ENCODE measurements at places on chromosomes 2 and 18. TPM values are rescaled to one million over a fixed set of nuclear protein-coding genes. Genes with fewer than 3 reads are reported as not detected.

ADGRF3 gene
- not detected for total RNA-seq

DNA sequence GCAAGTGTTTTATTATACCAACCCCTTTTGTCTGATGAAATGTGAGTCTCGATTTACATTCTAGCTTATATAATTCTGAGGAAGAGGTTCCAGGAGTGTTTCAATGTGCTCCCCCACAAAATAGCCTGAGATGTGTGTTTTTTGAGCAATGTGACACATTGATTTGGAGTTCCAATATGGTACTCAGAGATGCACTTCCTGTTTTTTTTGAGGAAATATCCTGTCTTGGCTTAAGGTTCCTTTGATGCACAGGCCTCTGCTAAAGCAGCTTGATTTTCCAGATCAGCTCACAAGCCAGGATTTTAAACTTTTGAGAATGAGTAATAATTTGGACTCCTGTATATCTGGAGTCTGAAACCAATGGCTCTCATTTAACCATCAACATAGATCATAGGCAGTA lies 221.4 kb downstream of the ACTR3 start:
- no peak for DNase-seq

GRCh38 chr2:38386377-38386776 lies 9.3 kb upstream of the ATL2 start:
- DNase-seq: no peak

DNA sequence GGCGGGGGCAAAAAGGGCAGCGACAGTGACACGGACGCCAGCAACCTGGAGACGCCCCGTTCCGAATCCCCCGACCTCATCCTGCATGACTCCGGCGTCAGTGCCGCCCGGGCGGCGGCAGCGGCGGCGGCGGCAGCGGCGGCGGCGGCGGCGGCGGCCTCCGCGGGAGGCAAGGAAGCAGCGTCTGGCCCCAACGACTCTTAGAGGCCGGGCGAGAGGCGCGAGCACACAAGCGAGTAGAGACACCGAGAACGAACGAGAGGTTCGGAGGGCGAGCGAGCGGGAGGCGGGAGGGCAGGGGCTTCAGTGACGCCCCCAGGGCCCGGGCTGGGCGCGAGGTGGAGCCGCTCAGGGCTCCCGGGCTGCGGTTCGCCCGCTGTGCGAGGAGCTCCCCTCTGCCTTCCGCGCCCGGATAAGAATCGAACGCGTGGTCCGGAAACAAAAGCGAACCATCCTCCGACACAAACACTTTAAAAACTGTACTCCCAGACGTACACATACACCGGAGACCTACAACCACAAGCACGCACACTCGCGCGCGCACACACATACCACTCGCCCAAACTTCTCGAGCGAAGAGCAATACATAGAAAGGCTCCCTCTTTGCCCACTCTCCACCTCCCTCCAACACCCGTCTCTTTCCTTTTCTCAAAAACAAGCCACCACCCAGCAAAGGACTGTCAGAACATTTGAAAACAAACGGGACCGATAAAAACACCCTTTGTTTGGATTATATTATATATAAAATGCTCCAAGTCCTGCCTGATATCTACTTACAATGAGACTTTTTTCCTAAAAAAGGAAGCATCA lies 2.8 kb downstream of the SP9 start:
- no peak for DNase-seq

DNA sequence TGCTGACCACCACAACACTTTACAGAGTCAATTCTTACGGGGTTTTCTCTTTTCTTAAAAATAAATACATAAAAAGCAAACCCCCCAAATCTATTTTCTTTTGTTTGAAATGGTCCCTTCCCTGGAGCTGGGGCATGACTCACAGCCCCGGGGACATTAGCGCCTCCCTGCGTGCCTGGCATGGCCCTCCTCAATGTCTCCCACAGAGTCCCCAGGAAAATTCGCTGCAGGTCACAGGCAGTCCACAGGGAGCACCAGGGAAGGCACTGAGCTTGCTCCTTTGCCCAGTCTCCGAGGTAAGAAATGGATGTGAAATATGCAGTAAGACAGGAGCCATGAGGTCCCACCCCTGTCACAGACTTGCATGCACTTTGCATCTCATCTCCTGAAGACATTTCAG lies 142.5 kb downstream of the LAMA1 start:
- no peak for DNase-seq

TTLL4 gene
- 16.0 TPM for total RNA-seq

PRKAG3 gene
- not detected for total RNA-seq

GRCh38 chr2:239814116-239814860 lies 210.9 kb downstream of the NDUFA10 start:
- DNase-seq: peak; percentile 80

AQP4 gene
- total RNA-seq: 0.49 TPM

GRCh38 chr2:207110715-207111114 lies 55.0 kb downstream of the KLF7 start:
- DNase-seq: no peak

DNA sequence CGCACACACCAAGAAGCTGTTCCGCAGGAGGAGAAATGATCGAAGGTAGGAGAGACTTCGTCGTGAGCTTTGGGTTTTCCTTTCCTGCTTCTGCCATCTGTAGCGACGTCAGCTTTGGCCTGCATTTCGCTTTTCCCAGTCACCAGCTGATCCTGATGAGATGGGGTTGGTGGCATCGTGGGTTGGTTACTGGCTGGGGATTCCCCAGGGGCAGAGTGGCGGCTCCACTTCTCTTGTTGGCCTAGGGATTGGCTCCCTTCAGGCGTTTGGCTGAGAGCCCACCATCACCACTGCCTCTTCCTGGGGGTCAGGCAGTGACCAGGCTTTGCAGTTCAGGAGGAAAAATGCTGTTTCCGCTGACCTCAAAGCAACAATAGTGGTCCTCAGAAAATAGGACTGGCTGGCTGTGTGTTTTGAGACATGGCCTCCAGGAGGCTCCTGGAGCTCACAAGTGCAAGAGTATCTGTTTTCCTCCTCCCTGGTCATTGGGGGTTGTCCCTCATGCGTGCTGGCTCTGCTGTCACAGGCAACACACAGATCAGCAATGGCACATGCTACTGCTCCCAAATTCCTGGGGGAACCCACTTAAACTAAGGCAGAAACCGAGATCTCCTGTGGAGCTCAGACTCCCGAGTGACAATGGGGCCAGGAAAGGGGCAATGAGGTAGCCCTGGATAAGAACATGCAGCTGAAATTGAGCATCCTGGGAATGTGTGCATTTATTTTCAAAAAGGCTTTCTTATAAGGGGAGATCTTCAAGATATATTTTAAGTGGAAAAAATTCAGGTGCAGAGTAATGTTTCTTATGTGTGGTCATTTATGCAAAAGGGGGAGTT lies 173.0 kb downstream of the CTIF start:
- DNase-seq: no peak

DYNAP gene
- not detected for total RNA-seq

DNA sequence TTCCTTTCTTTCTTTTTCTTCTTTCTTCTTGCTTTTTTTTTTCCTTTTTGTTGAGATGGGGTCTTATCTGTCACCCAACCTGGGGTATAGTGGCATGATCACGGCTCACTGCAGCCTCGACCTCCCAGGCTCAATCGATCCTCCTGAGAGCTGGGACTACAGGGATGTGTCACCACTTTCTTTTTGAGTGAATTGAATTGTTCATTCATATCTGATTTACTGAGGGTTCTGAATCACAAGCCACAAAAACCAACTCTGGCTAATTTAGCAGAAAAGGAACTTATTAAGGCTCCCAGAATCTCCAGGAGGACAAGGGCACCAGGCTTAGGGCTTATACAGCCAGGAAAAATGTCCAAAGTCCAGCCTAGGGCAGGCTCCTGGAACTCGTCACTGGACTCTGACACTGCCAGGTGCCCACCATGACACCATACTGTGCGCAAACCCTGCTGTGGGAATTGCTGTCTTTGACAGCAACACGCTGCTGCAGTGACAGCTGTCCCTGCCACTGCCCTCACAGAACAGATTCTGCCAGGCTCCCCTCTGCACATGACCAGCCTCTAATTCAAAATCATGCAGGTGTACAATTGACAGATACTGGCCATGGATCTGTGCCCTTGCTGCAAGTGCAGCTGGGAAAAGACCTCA lies 42.9 kb upstream of the EML6 start:
- DNase-seq: no peak

CAPN10 gene
- total RNA-seq: 17.2 TPM

COLEC12 gene
- 15.9 TPM for total RNA-seq

- DNase-seq: no peak
Measured at GRCh38 chr18:77505499-77505898, 255.9 kb downstream of the GALR1 start.

DNA sequence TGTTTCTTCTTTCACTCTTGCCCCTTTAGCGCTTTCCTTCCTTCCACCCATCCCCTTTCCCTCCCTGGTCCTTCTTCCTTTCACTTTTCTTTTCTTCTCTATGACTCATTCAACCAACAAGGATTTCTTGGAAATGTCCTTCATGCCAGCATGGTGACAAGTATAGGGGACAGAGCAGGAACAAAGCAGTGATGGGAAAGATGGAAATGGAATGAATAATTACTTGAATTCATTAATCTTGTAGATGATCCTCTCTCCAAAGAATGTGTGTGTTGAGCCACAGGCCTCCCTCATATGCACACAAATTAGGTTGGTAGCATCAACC lies 1.5 kb downstream of the VAMP5 start:
- no peak for DNase-seq

Measured in sigmoid colon (tissue), 7 donors.